ENCODE measurements at places on chromosomes 6 and 20. TPM values are rescaled to one million over a fixed set of nuclear protein-coding genes. Genes with fewer than 3 reads are reported as not detected.

The HCRTR2 gene
- total RNA-seq, result not detected

The OSER1 gene
- 40.1 TPM for total RNA-seq

The ANKRD6 gene
- 1.6 TPM for total RNA-seq

The RAD21L1 gene
- total RNA-seq, result not detected

The SNAI1 gene
- total RNA-seq, result under 0.01 TPM

The SIGLEC1 gene
- total RNA-seq, result not detected

The SLC12A5 gene
- not detected for total RNA-seq
